Activated CD8-positive, alpha-beta memory T cell treated with anti-CD3 and anti-CD28 coated beads for 48 hours (primary cell): ENCODE measurements at places on chromosomes 11 and 22.

GRCh38 chr22:40976866-40977700, 25.9 kb downstream of the RBX1 start:
- no peak for DNase-seq

DNA sequence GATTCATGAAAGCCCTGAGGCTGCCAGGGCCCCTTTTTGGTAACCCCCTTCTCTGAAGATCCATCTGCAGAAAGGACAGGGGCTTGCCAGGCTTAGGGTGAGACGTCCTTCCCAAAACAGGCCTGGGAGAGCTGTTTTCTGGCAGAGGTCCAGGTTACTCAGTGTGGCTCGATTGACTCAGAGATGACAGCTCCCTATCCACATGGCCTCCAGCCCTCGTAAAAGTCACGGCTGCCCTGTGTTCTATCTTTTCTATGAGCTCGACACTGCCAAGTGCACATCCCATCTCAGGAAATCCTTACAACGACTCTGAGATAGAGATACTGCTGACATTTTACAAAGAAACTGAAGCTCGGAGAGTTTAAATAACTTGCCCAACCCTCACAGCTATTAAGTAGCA, 20.4 kb downstream of the ADAMTS8 start:
- no peak for DNase-seq

GRCh38 chr11:117822074-117823033, 2.2 kb downstream of the FXYD2 start:
- DNase-seq = peak; percentile 46

DNA sequence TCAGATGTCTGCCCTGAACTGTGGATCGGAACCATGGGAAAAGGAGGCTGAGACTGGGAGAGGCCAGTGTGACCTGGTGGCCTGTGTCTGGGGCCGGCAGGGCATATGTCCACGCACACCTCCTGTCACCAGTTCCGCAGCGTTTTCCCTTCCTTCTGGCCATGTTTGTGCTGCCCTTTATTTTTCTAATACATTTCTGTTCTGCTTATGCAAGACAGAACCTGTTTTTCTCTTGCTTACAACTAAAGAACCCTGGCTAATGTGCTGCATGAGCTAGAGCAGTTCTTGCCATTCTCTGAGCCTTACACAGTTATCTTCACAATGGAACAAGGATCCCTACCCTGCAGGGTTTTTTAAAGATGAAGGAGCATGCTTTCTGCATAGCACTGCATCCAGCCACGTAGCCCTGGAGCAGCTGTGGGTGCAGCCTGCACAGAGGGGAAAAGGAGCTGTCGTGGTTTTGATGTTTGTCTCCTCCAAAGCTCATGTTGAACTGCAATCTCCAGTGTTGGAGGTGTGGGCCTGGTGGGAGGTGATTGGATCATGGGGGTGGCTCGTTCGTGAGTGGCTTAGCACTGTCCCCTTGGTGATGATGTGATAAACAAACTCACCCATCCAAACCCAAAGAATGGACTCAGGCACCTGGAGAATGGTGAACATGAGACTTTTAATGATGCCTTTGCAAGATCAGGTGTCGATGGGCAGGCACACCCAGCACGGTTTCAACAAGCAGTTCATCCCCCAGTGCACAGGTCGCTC, 84.8 kb upstream of the SHANK2 start:
- no peak for DNase-seq

- DNase-seq = no peak
Measured at GRCh38 chr11:134397304-134398078, 14.6 kb downstream of the B3GAT1 start.

GRCh38 chr11:122814401-122814800, 23.9 kb upstream of the CRTAM start:
- DNase-seq = no peak

DNA sequence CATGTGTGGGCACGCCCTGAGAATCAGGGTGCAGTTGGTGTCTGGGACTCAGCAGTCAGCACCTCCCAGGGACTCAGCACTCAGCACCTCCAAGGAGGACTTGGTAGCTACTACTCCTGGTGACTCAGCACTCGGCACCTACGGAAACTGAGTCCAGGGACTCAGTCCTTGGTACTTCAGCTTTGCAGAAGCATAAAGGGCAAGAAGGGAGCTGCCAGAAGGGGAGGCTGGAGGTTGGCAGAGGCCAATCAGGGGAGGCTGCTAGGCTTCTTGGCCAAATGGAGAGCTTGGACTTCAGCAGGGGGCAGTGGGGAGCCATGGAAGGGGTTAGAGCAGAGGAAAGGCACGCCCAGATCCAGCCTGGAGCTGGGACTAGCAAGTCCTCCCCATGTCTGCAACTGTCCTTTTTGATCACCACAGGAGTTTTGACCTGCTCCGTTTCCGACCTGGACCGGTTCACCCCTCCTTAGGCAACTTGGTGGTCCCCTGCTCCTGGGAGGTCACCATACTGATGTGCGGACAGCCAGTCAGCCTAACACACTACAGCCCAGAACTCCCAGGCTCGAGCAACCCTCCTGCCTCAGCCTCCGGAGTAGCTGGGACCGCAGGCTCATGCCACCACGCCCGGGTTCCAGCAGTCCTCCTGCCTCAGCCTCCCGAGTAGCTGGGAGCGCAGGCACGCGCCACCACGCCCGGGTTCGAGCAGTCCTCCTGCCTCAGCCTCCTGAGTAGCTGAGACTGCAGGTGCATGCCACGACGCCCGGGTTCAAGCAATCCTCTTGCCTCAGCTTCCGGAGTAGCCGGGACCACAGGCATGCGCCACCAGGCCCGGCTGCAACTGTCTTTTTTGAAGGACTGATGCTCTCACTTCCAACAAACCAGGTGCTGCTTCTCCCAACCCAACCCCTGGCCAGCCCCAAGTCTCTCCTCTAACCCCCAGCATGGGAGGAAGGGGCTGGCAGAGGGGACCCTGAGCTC, 1.5 kb downstream of the ANO9 start:
- DNase-seq = no peak

GRCh38 chr11:14237444-14237961, 121.5 kb downstream of the RRAS2 start:
- no peak for DNase-seq

- no peak for DNase-seq
Measured at GRCh38 chr11:28338371-28338770, 230.2 kb downstream of the METTL15 start.

GRCh38 chr11:65657426-65657825, 5.3 kb downstream of the RELA start:
- no peak for DNase-seq

DNA sequence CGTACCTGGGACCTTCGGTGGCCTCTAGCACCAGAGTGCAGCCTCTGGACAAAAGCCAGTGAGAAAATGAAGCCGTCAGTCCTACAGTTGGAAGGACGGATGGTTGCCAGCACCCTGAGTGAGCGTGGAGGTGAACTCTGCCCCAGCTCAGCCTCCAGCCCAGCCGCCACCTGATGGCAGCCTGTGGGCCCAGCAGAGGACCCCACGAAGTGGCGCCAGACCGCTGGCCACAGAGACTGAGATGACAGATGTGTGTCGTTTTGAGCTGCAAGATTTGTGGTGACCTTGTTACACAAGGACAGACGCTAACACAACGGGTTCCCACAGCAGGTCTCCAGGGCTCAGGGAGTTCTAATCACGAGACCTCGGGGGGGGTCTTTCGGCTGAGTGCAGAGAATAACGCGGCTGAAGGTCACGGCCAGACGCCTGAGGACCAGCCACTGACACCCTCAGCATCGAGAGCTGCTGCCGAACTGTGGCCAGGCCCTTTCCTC, 75.0 kb downstream of the BRD1 start:
- no peak for DNase-seq

DNA sequence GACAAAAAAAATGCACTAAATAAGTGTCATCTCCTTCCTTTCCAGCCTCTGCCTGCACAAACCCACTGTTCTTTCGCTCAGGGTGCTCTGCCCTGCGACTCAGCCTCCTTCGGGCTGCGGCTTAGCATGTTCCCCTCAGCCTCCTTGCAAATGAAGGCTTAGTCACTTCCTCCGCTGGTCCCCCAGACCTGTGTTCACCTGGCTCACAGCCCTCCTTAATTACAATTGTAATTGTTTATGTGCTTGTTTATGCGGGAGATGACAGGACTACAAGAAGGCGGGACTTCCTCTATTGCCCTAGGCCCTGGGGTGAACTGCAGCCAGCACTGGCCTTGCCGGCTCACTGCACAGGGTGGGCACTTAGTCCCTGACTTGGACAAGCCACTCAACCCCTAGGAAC, 303.6 kb downstream of the KIRREL3 start:
- DNase-seq = no peak

- DNase-seq = no peak
Measured at GRCh38 chr11:94738746-94739145, 29.4 kb upstream of the AMOTL1 start.

- DNase-seq = no peak
Measured at GRCh38 chr22:35197071-35197470, 60.2 kb upstream of the HMGXB4 start.

DNA sequence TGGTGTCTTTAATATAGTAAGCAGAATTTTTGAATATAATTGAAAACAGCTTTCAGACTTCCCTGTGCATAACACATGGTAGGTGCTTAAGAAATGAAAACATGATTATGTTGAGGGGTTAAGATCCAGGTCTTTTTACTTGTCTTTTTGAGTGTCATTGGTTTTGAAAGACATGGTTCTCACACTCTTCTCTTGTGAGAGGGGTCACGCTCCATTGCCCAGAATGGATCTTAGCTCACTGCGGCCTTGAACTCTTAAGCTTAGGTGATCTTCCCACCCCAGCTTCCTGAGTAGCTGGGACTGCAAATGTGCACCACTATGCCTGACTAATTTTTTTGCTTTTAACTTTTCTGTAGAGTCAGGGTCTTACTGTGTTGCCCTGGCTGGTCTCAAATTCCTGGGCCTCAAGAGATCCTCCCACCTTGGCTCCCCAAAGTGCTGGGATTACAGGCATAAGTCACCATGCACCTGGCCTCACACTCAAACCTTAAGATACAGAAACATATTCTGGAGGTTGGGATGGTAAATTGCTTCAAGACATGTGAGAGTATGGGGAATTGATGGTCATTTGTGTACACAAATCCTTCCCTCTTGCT, 1.4 kb downstream of the SPCS2 start:
- DNase-seq = no peak

GRCh38 chr11:101552888-101553287, 30.9 kb downstream of the TRPC6 start:
- DNase-seq = no peak

GRCh38 chr22:31829505-31829904, 75.7 kb downstream of the DEPDC5 start:
- peak; percentile 10 for DNase-seq
